Myometrial cell (primary cell): ENCODE measurements at places on chromosomes 3 and 15. TPM values are rescaled to one million over a fixed set of nuclear protein-coding genes. Genes with fewer than 3 reads are reported as not detected.

The LTK gene
- total RNA-seq: 0.29 and 1.2 TPM in 2 replicates

The MNS1 gene
- total RNA-seq: 3.2 and 3.7 TPM in 2 replicates

The SNTN gene
- not detected in 2 replicates for total RNA-seq

The SLC12A8 gene
- 21.8 and 21.9 TPM in 2 replicates for total RNA-seq

The SEMA3F gene
- 5.2 and 7.8 TPM in 2 replicates for total RNA-seq

The TIPARP gene
- 25.9 and 26.8 TPM in 2 replicates for total RNA-seq

The TIMMDC1 gene
- 53.2 and 61.7 TPM in 2 replicates for total RNA-seq

The ACTC1 gene
- not detected in 2 replicates for total RNA-seq

The ANKRD34C gene
- total RNA-seq: not detected in 2 replicates

The GRK7 gene
- under 0.01 TPM in 1 of 2 replicates, not detected in the other for total RNA-seq
